ENCODE measurements at places on chromosomes 7 and 10.

DNA sequence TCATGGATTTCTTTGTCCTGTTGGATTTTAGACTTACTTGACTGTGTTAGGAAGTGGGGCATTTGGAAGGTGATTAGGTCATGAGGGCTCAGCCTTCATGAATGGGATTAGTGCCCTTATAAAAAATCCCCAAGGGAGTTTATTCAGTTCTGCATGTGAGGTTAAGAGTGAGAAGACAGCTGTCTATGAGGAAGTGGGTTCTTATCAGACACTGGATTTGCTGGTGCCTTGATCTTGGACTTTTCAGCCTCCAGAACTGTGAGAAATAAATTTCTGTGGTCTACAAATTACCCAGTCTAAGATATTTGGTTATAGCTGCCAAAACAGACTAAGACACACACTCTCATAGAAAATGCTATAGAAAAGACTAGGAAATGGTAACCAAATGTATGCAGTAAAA, 724.7 kb upstream of the FZD8 start:
- DNase-seq = no peak

DNA sequence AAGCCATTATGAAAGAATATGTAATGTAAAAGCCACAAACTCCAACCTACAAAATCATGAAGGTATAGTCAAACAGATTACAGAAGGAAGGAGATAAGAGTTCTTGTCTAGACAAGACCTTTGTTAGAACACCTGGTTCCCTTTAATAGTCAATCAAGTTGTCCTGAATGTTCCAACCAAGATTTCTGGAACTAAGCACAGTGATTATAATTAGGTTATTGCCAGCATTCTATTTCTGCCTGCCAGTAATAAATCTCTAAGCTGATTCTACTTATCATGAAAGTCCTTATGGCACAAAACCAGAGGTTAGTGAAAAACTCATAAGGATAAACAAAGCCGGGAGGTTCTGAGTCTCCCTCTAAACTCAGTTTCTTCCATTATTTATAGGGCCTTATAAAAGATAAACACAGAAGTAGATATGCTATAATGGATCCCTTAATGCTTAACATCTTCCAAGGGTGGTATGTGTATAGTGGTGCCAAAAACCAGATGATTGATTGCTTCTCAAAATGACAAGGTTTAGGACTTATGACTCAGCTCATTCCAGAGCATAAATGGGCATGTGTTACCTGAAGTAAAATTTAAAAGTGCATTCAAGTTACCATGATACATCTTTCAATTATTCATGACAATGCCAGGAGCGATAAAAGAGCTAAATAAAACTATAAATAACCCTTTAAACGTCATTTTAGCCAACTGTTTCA, 237.2 kb downstream of the CSTF2T start:
- no peak for DNase-seq

DNA sequence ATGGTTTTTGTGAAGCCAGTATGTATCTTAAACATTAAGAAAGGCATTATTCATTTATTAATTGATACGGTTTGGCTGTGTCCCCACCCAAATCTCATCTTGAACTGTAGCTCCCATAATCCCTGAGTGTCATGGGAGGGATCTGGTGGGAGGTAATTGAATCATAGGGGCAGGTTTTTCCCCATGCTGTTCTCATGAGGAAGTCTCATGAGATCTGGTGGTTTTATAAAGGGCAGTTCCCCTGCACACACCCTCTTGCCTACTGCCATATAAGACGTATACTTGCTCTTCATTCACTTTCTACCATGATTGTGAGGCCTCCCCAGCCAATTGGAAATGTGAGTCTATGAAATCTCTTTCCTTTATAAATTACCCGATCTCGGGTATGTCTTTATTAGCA, 28.1 kb downstream of the OTUD1 start:
- DNase-seq = no peak

DNA sequence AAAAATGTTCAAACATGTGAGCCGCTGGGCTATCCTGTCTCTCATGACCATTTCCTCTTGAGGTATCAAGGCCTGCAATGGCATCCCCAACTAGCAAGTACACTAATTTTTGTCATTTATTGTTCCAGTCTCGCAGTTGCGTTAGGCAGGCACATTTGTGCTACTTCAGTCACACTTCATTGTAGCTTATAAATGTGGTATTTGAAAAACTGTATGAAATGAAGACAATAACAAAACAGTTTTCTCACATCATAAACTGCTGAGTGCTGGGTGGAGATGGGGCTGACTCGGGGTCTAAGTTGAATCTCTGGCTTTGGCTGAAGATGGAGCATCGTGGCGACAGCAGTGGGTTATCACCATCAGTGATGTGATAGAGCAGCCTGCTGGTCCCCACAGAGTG, 92.7 kb downstream of the FAM13C start:
- DNase-seq = no peak

- DNase-seq = no peak
Observed at GRCh38 chr10:33537066-33537465, 202.6 kb upstream of the NRP1 start.
